Right kidney (tissue), 9 donors: ENCODE measurements at places on chromosomes 6 and 20.
A peak's percentile ranks its signal among the peaks of the same experiment; 100 is the strongest.

GRCh38 chr20:48406912-48407340 lies 420.9 kb downstream of the PREX1 start:
- DNase-seq, result no peak

DNA sequence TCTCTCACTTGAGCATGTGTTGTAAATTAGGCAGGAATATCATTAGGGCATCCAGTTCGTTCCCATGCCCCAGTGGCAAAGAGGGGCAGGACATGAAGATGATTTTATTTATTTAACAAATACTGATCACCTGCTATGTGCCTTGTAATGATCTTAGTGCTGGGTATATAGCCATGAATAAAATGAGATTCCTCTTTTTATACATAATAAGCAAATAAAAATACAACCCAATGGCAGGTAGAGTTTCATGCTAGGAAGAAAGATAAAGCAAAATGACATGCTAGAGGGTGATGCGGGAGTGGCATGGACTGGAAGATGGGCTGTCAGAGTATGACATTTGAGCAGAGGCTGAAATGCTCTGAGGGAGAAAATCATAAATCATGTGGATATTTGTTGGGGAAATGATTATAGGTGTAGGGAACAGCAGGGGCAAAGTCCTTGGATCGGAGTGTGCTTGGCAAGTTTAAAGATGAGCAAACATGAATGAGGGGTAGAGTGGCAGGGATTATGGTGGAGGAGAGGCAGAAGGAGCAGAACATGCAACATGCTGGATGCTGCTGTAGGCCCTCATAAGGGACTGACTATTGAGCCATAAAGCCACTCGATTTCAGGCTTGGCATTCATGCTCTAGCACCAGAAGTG lies 342.1 kb downstream of the PLCB1 start:
- no peak for DNase-seq

DNA sequence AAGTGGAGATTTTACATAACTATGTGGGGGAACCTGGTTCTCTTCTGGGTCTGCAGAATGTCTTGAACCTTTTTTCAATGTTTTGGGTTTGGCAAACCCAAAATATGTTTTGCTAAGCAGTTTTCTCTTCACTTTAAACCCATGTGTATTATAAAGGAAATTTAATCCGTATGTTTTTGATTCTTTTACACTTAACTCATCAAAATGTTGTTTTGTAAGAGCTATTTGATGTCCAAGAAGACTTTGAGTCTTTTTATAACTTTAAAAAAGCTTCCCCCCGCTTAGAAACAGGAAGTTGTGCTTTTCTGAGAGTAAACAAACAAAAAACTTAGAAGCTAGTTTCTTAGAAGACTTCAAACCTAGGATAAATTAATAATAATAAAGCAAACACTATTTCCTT lies 81.9 kb upstream of the CEP162 start:
- no peak for DNase-seq

DNA sequence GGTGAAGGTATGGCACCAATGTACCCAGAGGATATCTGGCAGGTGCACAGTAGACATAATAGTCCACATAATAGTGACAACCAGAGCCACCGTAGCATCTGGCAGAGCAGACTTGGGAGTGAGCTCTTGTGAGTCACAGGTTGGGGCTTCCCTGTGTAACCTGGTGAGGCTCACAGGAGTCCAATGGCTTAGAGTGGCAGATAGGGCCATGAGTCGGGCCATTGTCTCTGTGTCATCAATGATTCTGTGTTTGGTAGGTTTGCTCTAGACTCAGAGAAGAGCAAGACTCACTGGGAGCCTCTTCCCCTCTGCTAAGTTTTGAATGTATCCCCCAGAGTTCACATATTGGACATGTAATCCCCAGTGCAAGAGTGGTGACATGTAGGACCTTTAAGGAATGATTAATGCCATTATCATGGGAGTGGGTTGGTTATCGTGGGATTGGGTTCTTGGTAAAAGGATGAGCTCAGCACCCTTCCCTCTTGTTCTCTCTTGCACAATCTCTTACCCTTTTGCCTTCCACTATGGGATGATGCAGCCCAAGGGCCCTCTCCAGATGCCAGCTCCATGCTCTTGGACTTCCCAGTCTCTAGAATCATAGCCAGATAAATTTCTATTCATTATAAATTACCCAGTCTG lies 22.6 kb upstream of the SIRPA start:
- DNase-seq, result no peak

GRCh38 chr6:71967436-71967835 lies 81.1 kb downstream of the RIMS1 start:
- no peak for DNase-seq

DNA sequence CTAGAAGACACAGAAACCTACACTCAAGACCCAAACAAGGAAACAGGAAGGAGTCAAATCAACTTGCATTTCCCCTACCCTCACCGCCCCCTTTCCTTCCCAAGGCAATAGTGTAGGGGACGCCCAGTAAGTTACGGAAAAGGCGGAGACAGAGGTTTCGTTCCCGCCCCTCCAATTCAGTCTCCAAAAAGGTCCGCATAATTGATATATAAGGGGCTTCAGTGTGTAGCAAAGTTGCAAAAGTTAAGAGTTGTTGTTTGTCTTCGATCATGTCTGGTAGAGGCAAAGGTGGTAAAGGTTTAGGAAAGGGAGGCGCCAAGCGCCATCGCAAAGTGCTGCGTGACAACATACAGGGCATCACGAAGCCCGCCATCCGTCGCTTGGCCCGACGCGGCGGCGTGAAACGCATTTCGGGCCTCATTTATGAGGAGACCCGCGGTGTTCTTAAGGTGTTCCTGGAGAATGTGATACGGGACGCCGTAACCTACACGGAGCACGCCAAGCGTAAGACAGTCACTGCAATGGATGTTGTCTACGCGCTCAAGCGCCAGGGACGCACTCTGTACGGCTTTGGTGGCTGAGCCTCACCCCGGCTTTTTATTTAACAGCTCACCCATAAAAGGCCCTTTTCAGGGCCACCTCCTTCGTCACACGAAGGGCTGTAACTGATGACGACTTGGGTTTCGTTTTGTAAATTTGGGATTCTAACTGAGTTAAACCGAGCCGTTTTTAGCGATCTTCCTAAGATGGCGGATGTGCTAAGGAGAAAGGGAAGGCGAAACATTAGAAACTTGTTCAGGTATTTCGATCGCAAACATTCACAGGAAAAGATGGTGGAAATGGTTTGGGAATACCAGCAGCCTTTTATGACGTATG lies 124.6 kb upstream of the BTN3A2 start:
- peak; percentile 92 for DNase-seq

- peak; percentile 69 for DNase-seq
Measured at GRCh38 chr6:43506667-43507471, 3.3 kb downstream of the LRRC73 start.

- no peak for DNase-seq
Measured at GRCh38 chr6:68139130-68139529, 496.0 kb upstream of the ADGRB3 start.

DNA sequence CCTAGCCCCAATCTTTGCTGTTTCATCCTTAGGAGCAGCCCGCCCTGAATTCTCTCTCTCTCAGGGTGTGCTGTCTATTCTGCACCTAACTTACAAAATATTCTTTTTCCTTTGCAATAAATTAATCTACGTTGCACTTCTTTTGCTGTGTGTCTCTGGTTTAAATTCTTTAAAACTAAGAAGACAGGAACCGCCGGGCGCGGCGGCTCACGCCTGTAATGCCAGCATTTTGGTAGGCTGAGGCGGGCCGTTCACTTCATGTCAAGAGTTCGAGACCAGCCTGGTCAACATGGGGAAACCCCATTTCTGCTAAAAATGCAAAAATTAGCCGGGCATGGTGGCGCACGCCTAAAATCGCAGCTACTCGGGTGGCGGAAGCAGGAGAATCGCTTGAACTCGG lies 148.5 kb upstream of the PRSS16 start:
- no peak for DNase-seq

DNA sequence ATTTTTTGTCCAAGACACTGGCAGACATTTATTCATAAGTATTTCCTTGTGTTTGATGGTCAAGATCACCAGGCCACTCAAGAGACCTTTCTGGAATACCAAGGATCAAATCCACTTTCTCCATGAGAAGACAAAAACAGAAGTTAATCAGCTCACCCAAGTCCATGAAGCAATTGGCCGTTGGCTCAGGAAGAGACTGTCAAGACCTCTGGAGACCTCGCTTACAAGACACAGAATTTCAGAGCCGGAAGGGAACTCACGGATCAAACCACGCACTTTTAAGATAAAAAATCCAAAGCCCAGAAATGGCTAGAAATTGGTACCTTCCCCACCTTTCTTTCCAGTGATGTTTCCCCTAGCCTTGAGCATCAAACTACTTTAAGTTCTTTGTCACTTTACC lies 3.3 kb downstream of the TRERF1 start:
- DNase-seq, result no peak

GRCh38 chr20:43731469-43731868 lies 4.7 kb upstream of the GTSF1L start:
- DNase-seq, result no peak

DNA sequence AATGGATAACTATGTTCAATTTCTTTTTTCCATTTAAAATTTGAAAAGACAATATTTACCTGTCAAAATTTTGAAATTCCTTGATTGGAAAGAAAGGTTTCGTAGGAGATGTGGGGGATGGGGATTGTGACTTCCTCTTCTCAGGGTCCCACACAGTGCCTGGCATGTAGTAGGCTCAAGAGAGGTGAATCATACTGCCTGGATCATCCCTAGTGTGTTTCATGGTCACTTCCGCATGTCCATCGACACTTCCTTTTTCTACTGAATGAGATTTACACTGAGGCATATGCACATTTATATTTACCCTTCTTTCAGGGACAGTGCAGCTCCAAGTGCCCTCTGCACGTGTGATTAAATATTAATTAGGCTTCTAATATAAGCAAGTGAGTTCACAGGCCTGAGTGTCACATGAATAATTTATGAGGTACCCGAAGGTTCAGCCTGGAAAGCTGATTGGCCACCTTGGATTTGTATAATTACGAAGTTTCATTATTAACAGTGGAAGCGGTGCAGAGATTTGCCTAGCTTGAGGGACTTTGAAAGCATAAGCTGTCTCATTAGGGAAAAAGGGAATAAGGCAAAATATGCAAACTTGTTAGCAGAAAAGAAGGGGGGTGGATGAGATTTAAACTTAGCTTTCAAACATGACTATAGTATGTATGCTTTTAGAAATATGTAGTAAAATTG lies 177.5 kb upstream of the MMS22L start:
- no peak for DNase-seq

- DNase-seq, result no peak
Measured at GRCh38 chr20:5510446-5510845, 193.7 kb upstream of the PROKR2 start.

DNA sequence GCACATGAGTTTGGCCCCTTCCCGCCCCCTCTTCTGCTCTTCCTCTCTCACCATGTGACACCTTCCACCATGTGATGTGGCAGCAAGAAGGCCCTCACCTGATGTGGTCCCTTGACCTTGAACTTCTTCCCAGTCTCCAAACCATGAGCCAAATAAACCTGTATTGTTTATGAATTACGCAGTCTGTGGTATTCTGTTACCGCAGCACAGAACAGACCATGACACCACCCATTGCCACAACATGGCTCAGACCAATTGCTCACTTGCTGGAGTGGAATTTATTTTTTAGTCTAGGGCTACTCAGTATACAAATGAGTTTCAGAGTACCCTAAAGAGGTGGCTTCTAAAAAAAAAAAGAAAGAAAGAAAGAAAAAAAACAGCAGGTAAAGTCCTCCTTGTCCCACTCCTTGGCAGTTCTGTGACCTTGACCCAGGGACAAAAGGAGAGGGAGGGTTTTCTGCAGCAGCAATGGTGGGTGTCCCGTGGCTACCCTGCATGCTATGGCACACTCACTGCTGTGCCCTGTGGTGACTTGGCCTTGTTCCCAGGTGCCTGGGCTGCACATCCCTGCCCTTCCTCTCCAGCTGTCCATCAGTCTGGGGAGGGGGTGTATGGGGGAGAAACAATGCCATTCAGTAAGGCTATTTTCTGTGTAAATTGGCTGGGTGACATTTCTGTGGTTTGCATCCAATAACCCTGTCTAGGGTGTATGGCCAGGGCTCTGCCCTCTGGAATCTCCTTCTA lies 5.4 kb upstream of the VSX1 start:
- DNase-seq, result no peak

DNA sequence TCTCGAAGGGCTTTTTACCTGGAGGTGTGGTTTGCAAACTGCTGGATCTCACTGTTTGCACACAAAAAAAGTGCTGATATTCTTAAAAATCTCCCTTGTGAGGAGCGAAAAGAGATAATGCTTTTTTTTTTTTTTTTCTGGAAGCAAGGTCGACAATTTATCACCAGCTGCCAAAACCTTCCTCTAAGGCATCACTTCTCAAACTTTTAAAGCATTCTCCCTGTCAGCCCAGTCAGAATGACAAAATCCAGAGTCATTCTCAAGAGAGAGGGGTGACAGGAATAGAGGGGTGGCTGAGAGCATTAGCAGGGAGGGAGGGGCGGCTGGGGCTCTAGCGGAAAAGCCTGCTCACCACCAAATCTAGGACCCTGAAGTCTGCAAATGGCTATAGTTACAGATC lies 137.2 kb upstream of the ARMC2 start:
- no peak for DNase-seq

DNA sequence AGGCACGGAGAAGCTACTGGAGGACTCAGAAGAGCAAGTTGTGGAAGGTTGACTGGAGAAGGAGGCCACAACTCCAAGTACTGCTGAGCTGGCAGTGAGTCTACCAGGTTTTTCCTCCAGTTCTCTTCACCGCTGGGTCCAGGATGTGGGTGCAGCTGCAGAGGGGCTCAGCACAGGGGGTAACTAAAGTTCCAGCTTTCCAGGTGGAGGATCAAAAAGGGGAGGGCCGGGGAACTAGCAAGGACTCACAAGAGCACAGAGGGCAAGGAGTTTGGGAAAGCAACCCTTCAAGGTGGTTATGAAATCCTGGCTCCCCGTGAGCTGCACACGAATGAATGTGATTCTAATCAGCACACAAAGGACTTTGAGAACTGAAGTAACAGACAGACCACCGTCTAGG lies 194.2 kb upstream of the GMDS start:
- DNase-seq, result no peak

DNA sequence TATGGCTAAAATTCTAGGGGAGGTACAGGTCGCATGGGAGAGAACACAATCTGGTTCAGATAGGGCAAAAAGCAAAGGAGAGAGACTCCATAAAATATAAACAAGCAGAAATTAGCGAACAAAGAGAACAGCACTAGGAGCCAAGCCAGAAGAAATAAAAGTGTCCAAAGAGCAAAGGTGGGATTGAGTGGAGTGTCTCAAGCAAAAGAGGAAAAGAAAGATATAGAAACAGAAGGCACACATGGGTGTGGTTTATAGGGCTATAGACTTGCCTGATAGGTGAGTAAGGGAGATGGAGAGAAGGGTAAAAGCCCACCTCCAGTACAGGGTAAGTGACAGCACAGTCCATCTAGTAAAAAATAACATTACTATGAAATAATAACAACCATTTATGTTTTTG lies 36.5 kb upstream of the IRAK1BP1 start:
- no peak for DNase-seq

DNA sequence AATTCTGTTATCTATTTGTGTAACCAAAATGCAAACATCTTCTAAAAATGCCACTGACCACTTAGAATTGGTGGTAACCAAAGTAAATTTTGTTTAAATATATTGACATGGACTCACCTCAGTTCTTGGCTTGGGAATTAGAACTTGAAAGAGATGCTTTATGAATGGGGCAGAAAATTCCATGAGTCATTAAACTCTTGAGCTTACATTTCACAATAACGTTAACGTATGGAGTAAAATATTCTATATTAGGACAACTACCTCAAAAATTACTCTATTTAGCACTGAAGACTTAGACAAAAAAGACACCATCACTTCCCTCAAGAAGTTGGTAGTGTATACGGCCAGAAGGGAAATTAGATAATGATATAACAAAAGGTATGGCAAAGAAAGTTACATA lies 752.2 kb upstream of the MARCKS start:
- DNase-seq, result no peak

GRCh38 chr6:21872749-21873148 lies 279.2 kb downstream of the SOX4 start:
- DNase-seq, result no peak
